ENCODE measurements at places on chromosomes 1 and 21. TPM values are rescaled to one million over a fixed set of nuclear protein-coding genes. Genes with fewer than 3 reads are reported as not detected.

DNA sequence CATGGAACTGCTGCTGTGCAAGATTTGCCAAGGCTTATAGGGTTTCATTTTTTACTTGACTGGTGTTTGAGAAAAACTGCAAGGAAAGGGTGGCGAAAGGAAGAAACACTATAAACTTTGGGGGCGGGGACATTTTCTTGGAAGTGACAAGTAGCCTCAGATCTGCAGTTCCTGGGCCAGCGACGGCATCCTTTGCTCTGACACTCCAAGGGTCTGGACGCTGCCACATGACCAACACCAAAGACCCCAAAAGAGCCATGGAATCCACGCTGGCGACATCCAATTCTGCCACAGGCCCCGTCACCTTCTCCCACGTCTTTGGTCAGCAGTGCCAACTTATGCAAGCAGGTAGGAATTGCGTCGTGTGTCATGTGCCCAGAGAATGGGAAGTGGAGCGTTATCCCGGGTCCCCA, 193.4 kb downstream of the PRDM2 start:
- no peak for DNase-seq

GRCh38 chr1:30029677-30030076, 693.7 kb downstream of the MATN1 start:
- DNase-seq = peak; percentile 88

DNA sequence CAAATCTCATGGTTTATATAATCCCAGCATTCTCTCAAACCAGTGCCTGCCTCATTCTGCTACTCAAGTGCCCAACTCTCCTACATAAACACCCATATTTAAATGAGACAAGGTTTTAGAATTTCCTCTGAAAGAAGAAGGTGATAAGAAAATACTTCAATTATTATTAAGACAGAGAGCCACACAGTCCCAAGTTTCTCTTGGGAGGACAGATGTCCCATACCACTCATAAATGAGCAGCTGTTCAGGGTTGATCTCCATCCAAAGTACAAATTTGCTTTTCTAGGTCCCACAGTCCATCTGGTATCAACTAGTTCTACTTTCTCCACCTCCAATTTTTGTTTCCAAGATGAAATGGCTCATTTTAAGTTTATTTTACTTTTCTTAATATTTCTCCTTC, 11.3 kb downstream of the DCAF8 start:
- no peak for DNase-seq

EVA1B gene
- total RNA-seq = 110 TPM

DNA sequence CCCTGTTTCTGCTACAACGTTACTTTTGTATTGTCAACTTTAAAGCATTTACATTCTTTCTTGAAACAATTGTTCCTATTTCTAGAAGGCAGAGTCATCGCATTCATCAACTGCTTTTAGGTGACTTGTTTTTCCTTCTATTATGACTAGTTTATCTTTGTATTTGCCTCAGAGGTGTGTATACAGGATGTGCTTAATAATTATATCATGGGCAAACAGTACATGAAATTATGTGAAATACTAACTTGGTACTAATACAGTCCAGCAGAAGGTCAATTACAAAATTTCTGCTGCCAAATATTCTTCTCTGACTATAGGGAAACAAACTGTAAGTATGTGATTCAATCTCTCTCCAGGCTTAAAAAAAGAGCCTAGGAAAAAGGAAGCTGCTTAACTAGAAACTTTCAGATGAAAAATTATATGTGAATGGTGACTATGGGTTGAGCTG, 101.6 kb downstream of the C4BPA start:
- DNase-seq = no peak

GRCh38 chr21:33881689-33882440, 33.7 kb downstream of the ATP5PO start:
- DNase-seq = no peak

- DNase-seq = no peak
These were observed 856.1 kb downstream of the USP25 start for GRCh38 chr21:16585896-16586295.

- DNase-seq = no peak
These were observed 40.9 kb downstream of the IFI44 start for GRCh38 chr1:78690516-78690915.

GRCh38 chr1:97101509-97101908, 379.9 kb downstream of the PTBP2 start:
- DNase-seq = no peak

GRCh38 chr21:24895885-24896734, 711.2 kb downstream of the MRPL39 start:
- no peak for DNase-seq

GRCh38 chr21:18089786-18090185, 154.8 kb upstream of the CHODL start:
- DNase-seq = no peak

LAPTM5 gene
- 35.7 TPM for total RNA-seq

- DNase-seq = peak; percentile 86
These were observed 404.7 kb downstream of the RRAGC start for GRCh38 chr1:38454749-38455441.

DNA sequence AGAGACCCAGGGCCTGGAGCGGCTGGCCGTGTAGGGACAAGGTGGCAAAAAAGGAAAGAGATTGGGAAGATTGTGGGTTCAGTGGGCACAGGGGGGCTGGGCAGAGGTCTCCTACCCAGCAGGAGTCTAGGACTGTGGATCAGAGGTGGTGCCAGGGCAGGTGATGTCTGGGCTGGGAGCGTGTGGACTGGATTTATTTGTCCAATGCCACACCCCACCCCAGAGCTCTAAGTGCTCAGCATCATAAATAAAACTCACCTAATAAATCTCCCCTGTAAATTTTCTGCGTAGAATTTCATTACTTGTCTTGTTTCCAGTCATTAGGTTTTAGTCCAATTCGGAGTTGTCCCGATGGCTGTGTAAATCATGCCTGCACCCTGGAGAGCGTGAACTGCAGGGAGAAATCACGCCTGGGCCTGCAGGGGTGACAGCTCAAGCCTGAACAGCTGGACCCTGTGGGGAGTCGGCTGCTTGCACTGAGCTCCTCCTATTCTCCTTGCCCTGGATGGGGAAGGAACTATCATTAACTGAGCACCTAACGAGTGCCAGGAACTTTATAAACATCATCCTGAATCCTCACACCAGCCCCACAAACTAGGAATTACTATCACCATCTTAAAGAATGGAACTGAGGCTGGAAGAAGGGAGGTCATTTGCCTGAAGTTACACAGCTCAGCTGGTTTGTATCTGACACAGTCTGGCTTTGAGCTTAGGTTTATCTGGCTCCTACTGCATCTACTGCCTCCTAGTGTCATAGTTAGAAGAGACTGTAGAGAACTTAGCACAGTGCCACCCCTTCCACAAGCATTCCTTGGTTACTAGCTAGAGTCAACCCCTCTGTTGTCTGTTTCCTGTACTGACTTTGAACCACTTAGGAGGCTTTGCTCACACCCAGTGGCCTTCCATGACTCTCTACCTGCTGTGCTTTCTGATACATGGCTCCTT, 25.0 kb upstream of the POU3F1 start:
- DNase-seq = no peak

DNA sequence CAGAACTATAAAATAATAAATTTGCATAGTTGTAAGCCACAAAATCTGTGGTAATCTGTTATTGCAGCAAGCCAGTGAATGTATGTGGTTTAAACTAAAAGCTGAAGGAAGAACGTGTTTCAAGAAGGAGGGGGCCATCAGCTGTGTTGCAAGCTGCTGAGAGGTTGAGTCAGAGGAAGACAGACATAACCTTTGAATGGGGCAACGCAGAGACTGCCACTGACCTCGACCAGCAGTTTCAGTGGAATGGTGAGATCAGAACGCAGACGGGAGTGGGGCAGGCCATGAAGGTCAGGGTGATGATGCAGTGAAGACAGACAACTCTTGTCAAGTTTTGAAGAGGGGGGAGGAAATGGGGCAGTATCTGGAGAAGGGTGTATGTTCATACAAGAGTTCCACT, 23.2 kb upstream of the QSOX1 start:
- DNase-seq = no peak

NBPF14 gene
- total RNA-seq = 22.2 TPM

- no peak for DNase-seq
These were observed 45.6 kb downstream of the PBX1 start for GRCh38 chr1:164604541-164604940.

LCK gene
- total RNA-seq = 0.42 TPM

DNA sequence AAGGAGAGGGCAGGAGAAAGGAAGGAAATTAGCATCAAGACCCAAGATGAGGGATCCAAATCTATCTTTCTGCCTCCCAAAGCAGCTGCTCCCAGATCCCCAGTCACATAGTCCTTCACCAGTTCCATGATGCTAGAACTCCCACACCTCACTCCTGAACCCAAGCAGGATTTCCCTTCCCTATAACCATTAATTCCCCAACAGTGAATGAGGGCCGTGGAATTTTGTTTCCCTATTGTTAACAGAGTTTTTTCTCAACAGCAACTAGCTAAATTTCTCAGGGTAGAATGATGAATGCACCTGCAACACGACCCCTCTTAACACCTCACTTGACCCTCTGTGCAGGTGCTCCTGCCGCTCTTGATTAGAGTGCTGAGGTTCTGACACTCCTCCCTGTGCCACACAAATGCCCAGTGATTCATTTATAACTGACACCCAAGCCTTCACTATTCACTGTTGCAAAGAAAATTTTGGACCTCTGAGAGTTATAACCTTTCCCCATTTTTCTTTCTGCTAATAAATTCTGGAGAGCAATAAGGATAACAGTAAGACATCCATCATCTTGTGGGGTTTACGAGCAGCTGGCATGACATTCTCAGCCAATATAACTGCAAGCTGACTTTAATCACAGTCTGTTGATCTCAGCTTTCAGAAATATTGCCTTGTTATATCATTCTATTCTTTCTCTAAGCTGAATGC, 25.4 kb upstream of the NPL start:
- no peak for DNase-seq

GRCh38 chr1:209838537-209838936, 10.8 kb downstream of the UTP25 start:
- DNase-seq = peak; percentile 55

GRCh38 chr1:37926038-37926924, 20.6 kb downstream of the INPP5B start:
- no peak for DNase-seq

DNA sequence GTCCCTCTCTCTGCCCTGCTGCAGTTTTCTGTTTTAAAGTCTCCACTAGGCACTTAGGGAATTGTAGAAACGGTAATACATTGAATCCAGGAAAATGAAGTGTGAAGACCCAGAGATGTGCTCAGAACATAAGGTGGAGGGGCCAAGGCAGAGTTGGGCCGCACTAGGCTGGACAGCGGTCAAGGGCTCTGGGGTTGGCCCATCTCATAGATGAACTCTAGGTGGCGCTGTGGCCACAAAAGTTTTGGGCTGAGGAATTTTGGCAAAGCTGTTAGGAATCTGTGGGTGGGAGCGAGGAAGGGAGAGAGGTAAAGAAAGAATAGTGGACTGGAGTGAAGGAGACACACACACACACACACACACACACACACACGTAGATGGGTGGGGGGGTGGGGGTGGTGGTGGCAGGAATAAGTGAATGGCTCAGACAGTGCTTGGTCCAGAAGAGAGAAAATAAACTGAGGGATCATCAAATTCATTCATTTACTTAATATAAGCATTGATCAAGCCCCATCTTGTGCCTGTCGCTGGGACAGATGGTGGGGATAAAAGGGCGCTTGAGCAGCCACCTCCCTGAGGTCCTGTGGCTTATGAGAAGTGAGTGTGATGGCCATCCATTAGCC, 258.5 kb downstream of the TRABD2B start:
- DNase-seq = no peak

DNA sequence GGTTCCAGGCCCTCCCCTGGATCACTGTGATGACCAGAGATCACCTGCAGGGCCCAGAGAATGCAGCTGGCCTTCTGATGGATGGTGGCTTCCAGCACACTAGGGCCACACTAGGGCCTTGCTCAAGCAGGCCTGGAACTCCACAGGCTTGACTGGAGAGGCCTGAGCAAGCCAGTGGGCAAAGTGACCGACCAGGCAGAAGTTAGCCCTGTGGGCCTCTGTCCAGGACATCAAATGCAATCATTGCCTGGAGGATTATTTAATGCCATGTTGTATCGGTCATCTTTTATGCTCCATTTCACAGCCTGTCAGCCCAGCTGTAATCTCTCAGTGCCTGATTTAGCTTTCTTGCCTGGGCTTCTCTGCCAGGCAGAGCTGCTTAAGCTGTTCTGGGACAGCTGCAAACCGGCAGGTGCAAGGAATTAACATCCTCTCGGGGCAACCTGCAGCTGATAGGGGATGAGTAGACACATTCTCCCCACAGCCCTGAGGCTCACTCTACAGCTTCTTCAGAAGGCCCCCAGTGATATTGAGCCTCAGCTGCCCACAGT, 17.7 kb downstream of the NENF start:
- no peak for DNase-seq

NR1I3 gene
- not detected for total RNA-seq

DNA sequence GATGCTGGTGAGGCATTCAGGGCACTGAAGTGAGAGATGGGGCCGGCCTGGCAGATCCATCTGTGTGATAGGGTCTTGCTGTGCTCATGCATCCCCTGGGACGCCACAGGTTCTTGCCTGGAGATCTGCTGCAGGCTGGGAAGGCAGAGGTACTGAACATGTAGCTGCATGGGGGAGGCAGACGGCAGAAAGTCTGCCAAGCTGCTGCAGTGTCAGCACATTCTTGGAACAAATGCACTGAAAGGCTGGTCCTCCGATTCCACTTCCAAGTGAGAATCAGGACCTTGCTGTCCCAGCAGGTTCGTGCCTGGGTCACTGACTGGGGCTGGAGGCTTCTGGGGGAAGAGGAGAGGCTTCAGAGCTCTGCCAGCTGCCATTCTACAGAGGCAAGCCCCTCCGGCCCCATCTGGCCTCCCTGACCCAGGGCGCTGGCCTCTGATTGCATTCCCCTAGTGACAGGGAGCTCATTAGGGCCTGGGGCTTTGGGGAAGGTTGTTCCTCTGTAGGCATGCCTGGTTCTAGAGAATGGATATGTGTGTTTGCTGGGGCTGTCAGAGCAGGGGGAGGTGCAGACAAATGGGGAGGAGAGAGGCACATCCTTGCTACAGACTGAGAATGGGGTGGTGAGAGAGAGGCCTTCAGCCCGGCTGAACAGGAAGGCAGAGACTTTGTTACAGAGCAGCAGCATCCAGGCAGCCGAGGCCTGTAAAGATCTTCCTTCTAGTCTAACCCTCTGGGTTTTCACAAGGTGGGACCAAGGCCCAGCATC, 174.0 kb downstream of the TRABD2B start:
- no peak for DNase-seq

CD48 gene
- total RNA-seq = 14.6 TPM

GRCh38 chr1:230542054-230542453, 100.2 kb upstream of the COG2 start:
- peak; percentile 14 for DNase-seq
